ENCODE measurements at places on chromosomes 5 and 9.
A peak's percentile ranks its signal among the peaks of the same experiment; 100 is the strongest.

- DNase-seq, result no peak
Observed at GRCh38 chr5:114649878-114650277, 288.0 kb downstream of the KCNN2 start.

GRCh38 chr5:115801984-115802383 lies 14.5 kb downstream of the CDO1 start:
- no peak for DNase-seq

DNA sequence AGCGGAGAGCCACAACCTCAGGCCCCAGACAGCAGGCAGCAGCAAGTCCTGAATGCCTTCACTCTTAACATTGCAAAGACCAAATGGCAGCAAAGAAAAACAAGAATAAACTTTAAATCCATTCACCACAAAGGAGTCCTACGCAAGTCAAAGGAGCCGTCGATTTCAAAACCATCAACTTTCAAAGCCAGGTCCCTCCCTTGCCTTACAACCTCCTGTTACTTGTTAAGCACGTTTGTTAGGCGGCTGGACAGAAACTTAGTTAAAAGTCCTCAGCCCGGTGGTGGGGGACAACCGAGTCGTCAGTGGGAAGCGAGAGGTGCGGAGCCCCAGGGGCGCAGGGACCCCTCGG lies 938 bp downstream of the LPAR1 start:
- DNase-seq, result peak; percentile 41

- no peak for DNase-seq
Observed at GRCh38 chr9:90834828-90835595, 33.4 kb downstream of the SYK start.

GRCh38 chr5:64164166-64164565 lies 1.5 kb upstream of the RNF180 start:
- no peak for DNase-seq

All from RWPE1 (cell line).